ENCODE measurements at places on chromosomes 1 and 21. TPM values are rescaled to one million over a fixed set of nuclear protein-coding genes. Genes with fewer than 3 reads are reported as not detected.

The STK40 gene
- 18.2 TPM for total RNA-seq

The RAB13 gene
- total RNA-seq, result 15.5 TPM

The WLS gene
- 46.5 TPM for total RNA-seq

The DIPK1A gene
- 28.4 TPM for total RNA-seq

The DMRTA2 gene
- total RNA-seq, result 0.43 TPM

The S100A1 gene
- 3.3 TPM for total RNA-seq

Data from myocyte (in vitro differentiated cells).